Right atrium auricular region (tissue), 2 donors: ENCODE measurements at places on chromosomes 12 and 14.
A peak's percentile ranks its signal among the peaks of the same experiment; 100 is the strongest.

GRCh38 chr14:23021889-23022442, 12.0 kb upstream of the C14orf93 start:
- DNase-seq, result no peak

DNA sequence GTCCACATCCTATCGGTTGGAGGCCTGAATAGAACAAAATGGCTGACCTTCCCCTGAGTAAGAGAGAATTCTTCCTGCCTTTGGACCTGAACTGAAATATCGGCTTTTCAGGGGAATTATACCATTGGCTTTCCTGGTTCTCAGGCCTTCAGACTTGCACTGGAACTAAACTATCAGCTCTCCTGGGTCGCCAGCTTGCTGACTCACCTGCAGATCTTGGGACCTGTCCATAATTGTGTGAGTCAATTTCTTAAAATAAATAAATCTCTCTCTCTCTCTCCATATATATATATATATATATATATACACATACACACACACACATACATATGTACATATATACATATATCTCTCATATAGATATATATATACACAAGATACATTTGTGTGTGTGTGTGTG, 41.6 kb downstream of the KCNK10 start:
- DNase-seq, result no peak

DNA sequence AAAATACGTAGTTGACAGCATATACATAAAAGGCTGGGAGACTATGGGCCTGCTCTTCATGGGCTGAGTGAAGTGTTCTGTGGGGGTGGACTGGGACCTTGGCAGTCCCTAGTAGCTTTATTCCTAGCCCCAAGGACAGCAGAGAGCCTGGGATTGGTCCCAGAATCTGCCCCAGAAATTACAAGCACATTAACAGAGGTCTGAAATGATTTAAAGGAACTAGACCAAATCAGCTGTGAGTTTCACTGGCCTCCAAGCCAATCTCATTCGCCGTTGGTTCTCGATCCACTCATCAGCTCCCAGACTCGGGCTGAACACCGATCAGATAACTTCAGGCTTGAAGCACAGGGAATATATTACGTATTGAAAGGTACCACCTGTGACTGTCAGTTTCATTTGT, 77.0 kb upstream of the PSMC1 start:
- DNase-seq, result no peak

DNA sequence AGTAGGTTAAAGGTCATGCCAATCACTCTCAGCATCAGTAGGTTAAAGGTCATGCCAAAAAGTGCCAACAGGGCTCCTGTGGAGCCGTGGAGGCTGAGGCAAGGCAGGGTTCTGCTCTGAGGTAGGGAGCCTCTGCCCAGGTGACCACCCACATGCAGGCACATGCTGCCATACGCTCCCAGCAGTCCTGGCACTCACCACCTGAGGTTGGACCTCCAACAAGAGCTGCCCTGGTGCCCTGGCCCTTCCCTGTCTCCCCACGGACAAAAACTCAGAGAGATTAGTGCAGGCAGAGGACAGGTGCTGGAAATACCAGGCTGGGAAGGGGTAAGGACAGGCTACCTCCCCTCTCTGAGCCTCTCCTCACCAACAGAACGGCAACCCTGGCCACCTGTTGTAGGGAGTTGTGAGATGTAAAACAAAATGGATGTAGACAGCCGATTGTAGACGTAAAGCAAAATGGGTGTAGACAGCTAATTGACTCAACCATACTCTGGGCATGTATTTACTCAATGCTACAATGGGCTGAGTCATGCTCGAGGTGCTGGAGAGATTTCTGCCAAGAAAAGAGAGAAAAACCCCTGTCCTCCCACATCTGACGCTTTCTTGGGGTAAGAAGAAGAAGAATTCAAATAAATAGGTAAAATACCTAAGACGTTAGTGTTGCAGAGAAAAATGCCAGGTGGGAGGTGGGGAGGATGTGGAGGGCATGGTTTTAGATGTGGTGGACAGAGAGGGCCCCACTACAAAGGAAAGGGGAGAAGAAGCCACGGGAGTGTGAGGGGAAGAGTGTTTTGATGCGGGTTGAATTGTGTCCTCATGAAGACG, 32.4 kb downstream of the LTBP2 start:
- no peak for DNase-seq

DNA sequence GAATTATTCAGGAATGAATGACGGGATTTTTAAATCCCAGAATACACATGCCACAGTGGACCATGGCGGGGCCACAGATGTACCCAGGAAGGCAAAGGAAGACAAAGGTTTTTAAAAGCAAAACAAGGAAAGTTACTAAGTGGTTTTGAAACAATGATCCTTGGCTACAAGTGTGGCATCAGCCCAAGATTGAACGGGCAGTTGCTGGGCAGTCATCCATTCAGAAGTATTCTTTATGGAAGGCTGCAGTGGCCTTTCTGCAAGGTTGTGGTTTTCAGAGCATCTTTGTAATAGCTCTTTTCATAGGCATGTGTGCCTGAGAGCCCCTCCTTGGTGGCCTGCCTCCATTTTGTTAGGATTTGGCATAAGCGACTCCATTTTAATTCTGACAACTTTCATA, 13.4 kb upstream of the IFI27 start:
- DNase-seq, result no peak

- no peak for DNase-seq
Measured at GRCh38 chr12:128804762-128805161, 19.0 kb downstream of the SLC15A4 start.

DNA sequence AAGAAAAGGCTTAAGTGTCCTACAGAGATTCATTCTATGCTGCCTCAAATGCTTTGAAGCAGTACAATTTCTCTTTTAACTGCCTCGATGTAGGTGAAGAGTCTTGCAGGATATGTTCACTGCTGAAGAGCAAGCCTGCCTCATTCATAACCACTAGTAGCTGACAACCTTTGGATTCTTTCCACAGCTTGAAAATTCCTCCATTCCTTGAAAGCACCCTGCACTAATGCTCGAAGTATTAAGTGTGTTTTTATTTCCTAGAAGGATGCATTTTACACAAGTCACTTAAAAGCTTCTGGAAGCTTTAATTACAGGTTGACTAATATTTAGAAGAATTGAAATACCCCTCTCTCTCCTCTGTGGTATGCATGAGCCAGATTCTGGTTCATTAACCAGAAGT, 429.4 kb downstream of the DIO2 start:
- no peak for DNase-seq

DNA sequence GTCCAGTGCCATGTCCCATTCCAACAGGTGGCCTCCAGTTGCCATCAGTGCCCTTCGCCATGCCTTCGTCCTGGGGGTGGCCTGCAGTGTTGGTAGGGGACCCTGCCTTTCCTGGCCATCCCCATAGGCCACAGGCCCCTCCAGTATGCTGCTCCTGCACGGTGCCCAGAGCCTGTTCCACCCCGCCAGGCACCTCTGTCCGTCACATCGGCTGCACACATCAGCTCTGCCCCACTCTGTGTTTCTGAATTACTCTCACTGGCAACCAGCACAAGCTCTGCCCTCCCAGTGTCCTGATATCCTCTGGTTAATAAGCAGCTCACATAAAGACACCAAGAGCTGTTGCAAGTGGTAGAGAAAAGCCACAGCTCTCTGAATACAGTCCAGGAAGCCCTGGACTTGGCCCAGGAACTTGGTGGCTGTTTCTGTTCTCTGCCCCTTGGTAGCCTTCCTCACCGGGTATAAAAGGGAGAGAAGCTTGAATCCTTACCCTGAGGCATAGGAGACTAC, 31.3 kb upstream of the ATP2A2 start:
- DNase-seq, result peak; percentile 58

DNA sequence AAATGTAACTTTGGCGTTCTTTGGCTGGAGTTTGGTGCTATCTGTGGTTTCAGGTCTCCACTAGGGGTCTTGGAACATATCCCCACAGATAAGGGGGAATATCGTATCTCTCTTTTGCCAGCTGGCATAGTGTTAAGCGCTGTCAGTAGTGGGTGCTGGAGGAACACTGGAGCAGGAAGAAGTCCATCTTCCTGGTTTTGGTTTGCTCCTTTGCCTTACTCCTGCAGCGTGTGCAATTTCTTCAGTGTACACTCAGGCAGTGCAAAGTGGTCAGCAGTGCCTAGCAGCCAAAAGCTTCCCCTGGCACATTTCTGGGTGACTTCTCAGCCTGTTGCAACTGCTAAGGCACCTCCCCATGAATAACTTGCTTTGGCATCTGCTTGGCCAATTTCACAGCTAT, 11.7 kb upstream of the RIPK3 start:
- no peak for DNase-seq

DNA sequence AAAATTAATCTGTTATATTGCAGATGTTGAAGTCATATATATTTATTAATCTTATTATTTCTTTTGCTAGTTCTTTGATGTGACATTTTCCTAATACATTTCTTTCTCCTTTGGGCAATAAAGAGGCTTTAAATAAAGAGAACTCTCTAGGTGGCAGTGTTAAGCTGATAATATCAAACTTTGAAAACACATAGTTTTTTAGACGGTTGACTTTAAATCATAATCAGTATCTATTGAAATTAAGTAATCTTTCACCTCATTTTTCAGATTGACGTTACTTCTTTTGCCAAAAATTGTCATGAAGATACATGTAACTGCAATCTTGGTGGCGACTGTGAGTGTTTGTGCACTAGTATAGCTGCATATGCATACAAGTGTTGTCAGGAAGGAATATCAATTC, 130.8 kb upstream of the PTPRQ start:
- no peak for DNase-seq

DNA sequence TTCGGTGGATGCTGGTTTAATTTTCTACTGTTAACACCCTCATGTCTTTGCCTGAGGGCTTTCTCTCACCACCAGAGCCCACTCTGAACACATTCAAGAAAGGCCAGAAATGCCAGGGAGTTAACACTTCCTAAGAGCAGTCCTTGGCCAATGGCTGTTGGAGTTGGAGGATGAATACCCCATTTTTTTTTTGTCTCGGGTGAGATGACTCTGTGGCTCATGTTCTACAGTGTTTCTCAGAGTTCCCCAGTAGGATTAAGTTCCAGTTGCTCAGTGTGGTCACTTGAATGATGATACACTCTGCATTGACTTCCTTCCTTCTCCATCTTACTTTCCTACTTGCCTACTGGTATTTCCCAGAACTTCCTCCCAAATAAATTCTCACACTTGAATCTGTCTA, 65.8 kb downstream of the FOS start:
- no peak for DNase-seq

GRCh38 chr14:31950764-31951637, 126.1 kb upstream of the ARHGAP5 start:
- DNase-seq, result peak; percentile 71

DNA sequence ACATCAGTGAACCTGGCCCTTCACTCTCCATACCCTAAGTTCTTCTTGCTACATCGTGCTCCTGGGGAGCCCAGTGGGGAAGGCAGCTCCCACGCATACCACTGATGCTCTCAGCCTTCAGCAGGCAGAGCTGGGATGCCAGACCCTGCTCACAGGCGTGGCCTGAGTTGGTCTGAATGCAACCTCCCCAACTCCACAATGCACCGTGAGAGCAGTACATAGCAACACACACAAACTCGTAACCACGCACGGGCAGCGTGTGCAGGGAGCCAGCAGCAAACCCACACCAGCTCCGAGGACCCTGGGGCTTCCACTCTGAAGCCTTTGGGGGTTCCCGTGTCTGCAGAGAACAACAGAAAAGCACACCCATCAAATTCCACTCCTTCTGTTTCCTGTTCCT, 37.3 kb downstream of the ANO2 start:
- peak; percentile 21 for DNase-seq

DNA sequence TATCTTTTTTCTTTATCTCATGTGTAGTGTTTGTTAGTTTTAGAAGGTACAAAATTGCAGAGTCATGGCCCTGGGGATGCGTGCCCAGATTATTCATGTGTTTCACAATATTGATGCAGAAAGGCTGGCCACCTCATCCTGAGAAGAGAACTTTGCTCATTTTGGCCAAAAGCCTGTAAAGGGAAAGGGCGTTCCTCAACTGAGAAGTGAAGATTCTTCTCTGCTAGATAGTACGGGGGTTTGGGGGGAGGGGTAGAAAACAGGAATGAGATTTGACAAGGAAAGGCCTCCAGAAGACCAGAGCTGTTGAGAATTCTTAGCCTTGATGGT, 1.7 kb downstream of the MGST1 start:
- DNase-seq, result peak; percentile 94

GRCh38 chr14:94285158-94285557, 7.9 kb downstream of the SERPINA10 start:
- no peak for DNase-seq

DNA sequence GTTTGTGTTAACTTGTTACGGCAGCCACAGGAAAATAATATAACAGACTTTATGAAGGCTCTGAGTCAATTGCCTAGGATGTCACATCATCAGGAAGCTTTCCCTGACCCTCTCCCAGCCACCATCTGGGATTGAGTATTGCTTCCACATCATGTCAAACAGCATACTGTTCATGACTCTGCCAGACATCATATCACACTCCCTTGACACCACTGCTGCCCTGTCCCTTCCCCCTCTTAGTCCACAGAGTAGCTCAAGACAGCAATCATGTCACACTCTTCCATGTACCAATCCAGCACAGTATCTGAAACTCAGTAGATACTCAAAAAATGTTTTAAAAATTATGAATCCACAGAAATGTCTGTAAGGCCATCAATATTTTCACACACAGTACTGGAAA, 168.0 kb downstream of the PIK3C2G start:
- DNase-seq, result no peak

DNA sequence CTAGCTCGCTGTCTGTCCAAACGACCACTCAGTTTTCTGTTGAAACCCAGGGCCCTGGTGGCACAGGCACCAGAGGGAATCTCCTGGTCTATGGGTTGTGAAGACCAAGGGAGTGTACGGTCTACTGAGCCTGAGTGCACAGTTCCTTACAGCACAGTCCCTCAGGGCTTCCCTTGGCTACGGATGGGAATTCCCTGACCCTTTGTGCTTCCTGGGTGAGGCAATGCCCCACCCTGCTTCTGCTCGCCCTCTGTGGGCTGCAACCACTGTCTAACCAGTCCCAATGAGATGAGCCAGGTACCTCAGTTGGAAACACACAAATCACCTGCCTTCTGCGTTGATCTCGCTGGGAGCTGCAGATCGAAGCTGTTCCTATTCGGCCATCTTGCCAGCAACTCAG, 22.6 kb downstream of the GPHN start:
- no peak for DNase-seq

DNA sequence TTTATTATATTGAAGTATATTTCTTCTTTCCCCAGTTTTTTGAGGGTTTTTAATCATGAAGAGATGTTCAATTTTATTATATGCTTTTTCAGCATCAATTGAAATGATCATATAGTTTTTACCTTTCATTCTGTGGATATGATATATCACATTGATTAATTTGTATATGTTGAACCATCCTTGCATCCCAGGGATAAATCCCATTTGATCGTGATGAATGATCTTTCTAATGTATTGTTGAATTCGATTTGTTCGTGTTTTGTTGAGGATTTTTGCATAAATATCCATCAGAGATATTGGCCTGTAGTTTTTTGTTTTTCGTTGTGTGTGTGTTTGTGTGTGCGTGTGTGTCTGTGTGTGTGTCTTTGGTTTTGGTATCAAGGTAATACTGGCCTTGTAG, 196.4 kb downstream of the CRADD start:
- DNase-seq, result no peak
